Activated CD8-positive, alpha-beta T cell treated with anti-CD3 and anti-CD28 coated beads for 36 hours (primary cell): ENCODE measurements at places on chromosomes 1 and 21.

GRCh38 chr21:28822486-28823335, 170.0 kb downstream of the LTN1 start:
- DNase-seq, result no peak

GRCh38 chr1:84301004-84301784, at the start of gene SAMD13:
TSS of gene SAMD13 (plus strand) at chr1:84301708. CDS start at chr1:84303235, 1,527 bp downstream.
- peak; percentile 77 for DNase-seq

DNA sequence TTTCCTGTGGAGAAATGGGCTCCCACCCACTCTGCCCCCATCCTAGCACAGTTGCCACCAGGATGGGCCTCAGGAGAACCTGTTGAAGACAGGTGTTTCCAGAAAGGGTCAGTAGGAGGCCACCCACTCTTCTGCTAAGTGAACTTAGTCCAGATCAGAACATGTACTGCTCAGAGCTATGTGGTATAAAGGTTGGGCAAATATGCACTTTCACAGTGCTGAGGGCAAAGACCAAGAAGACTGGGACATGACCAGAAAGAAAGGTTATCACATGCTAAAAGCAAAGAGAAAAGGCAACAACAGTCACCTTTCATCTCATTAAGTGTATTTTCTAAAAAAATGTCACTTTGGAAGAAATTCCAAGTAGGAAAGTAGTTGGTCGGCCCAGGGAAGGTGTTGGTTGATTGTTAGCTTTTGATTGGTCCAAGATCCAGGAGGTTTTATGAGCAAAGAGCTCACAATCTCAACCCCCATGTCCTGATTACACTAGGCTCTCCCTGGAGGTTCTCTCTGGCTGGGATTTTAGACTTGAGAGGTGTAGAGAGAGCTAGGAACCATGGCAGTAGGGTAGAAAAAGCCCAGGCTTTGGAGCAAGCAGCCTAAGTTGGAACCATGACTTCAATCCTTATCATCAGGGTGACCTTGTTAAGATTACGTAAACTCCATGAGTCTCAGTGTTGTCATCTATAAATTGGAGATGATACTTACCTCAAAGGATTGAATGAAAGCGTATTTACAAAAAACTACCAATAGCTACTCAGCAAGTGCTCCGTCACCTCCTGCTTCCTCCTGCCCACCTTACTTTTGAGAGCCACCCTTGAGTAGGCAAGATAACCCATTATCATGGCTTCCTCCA, 102.6 kb downstream of the GLUL start:
- DNase-seq, result no peak

DNA sequence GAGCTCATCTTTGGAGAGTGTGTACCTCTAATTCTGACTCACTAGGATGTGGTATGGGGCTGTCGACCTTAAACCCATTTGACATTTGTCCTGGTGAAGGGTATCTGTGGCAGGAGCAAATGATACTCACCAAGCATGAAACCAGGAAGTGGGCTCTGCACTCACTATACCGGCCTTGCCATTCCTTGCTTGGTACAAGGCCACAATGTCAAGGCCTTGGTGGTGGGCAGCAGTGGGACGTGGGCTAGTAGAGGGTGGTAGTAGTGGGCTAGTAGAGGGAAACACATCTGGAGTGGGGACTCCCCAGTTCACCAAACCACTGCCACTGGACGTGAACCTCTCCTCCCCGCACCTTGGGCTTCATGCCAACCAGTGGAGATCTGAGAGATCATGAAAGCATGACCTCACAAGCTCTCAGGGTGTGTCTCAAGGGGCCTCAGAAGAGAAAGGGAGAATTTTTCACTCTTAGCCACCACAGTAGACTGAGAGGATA, 11.5 kb downstream of the TNFSF4 start:
- DNase-seq, result peak; percentile 89

DNA sequence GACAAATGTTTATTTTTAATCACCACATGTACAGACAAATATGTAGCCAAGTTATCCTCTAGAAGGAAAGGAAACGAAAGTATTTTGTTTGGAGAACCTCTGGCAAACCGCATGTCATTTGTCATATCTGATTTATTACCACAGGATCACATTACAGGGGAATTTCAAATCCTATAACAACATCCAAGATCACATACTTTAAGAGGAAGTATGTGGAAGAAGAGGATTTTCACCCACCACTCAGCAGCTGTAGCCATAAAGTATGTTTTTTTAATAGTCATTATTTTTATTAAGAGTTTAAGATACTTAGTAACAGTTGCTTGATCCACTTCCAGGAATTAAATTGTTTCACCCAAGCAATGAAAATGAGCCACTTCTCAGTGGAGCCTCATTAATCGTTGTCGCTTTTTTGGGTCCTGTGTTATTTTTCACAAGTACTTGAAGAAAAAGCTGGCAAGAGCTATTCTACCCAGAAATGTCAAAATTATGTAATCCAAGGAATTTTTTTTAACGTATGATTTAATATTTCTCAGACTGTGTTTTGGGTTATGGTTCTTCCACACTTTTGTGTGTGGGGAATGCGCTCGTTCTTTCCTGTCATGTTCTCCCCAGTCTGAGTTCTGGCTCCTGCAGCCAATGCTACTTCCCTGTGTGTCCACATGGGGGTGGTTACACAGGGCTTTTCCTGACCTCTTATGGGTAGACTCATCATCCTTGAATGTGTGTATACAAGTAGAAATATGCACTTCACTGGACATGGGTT, 6.9 kb downstream of the SERTAD4 start:
- no peak for DNase-seq

GRCh38 chr1:50968821-50969610, 1.0 kb upstream of the CDKN2C start:
- DNase-seq, result peak; percentile 58

- DNase-seq, result no peak
Measured at GRCh38 chr1:174788981-174789380, 210.8 kb upstream of the CACYBP start.

DNA sequence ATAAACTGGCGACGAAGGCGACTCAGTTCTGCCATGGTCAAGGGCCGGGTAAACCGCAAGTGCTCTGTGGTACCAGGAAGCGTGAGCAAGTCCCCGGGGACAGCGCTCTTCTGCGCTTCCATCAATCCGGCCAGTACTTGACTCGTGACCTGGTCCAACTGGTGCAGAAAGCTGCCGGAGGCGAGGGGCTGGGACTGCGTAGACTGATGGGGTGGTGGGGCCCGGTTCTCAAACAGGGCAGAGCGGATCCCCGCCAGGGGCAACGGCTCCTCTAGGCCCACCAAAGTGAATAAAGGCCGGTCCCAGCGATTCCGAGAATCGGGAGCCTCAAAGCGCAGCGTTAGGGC, 852 bp downstream of the KTI12 start:
- peak; percentile 23 for DNase-seq

DNA sequence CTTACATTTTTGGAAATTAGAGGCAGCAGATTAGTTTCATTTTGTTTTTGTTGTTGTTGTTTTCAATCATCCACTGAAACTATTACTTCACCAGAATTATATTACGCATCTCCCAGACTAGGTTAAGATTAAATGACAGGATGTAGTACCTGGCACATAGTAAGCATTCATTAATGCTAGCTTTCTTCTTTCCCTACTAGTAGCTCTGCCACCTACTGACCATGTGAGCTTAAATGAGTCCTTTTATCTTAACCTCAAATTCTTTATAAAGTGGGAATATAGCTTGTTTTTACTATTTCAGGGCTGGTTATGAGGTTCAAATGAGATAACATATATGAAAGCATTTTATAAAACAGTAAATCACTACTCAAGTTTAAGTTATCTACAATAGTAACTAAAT, 10.2 kb upstream of the ASPM start:
- no peak for DNase-seq

GRCh38 chr1:2555634-2556276, 416 bp upstream of the TNFRSF14 start:
- peak; percentile 96 for DNase-seq

- no peak for DNase-seq
Measured at GRCh38 chr1:235588916-235589515, 60.6 kb downstream of the GNG4 start.

DNA sequence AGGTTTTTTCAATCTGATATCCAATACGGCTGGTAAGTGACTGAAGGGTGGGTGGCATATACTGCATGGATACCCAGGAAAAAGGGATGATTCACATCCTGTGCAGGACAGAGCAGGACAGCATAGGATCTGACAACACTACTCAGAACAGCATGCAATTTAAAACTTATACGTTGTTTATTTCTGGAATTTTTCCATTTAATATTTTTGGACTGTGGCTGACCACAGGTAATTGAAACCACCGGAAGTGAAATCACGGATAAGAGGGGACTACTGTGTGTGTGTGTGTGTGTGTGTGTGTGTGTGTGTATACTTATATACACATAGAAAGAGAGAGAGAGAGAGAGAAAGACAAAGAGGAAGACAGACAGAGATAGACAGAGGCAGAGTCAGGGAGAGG, 23.0 kb downstream of the ERICH3 start:
- no peak for DNase-seq

DNA sequence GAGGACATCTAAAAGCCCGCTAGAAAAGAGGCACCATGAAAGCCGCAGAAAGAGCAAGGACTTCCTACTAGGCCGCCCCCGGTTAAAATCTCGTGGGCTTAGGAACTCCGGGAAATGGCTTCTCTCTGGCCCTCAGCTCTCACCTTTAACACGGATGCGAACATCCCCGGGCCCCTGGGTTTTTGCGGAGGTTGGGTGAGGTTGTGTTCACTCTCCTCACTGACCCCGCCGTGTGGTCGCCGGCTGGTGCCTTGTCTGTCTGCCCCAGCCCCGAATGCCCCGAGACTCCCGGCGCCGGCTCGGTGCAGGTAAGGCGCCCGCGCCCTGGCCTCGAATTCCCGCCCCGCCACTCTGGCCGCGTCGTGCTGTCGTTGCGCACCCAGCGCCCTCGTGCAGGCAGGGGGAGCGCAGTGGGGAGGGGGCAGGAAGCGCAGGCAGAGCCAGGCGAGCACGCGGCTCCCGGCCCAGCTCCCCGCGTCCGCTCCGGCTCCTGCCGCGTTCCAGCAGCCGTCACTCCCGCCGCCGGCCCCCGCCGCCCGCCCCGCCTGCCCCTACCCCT, at the start of gene SHISAL2A:
Gene SHISAL2A (plus strand): TSS at position 437 of the 559 bp plus-strand sequence. CDS start 326 bp downstream, outside the sequence.
- DNase-seq, result peak; percentile 67

DNA sequence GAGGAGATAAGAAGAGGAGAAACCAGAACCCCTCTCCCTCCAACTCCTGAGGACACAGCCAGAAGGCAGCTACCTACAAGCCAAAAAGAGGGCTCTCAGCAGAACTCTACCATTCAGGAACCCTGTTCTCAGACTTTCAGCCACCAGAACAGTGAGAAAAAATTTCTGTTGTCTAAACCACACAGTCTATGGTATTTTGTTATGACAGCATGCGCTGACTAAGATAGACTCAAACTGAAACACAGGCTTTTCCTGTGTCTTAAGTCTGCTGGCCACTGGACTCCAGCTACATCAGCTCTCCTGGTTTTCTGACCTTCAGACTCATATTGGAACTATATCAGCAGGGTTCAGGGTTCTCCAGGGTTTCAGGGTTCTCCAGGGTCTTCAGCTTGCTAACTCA, 126.5 kb upstream of the TNFSF4 start:
- DNase-seq, result peak; percentile 8

GRCh38 chr1:182761396-182762395, 27.9 kb upstream of the NPL start:
- DNase-seq, result peak; percentile 41
